Lung (tissue), 17 donors: ENCODE measurements at places on chromosomes 1 and 21. TPM values are rescaled to one million over a fixed set of nuclear protein-coding genes. Genes with fewer than 3 reads are reported as not detected.

- no peak for DNase-seq
These were observed 25.3 kb upstream of the EXOSC10 start for GRCh38 chr1:11124965-11125364.

DNA sequence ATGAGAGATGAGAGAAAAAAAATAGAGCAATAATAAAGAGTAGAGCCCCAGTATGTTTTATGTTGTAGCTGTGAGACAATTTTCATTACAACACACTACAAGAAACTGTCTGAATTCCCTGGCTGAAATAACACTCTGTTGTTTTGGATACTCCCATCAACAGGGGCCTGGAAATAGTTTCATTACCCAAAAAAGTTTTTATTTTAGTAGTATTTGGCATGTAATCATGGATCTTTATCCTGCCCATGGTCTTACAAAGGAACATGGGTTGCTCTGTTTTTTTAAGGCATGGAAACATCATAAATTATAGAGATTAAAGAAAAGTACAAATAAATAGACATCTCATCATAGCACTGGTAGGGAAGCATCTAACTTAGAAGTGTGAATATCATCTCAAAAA, 56.3 kb downstream of the GNG12 start:
- DNase-seq = no peak

- DNase-seq = no peak
These were observed 2.5 kb downstream of the PHLDA3 start for GRCh38 chr1:201466492-201466891.

GRCh38 chr1:61519631-61520030, 205.3 kb downstream of the TM2D1 start:
- no peak for DNase-seq

GRCh38 chr1:150021191-150021694, 10.7 kb upstream of the OTUD7B start:
- DNase-seq = peak; percentile 29

GRCh38 chr1:29342351-29342750, 106.0 kb downstream of the PTPRU start:
- DNase-seq = no peak

- DNase-seq = no peak
These were observed 576.9 kb upstream of the B3GALT2 start for GRCh38 chr1:193763266-193763665.

DNA sequence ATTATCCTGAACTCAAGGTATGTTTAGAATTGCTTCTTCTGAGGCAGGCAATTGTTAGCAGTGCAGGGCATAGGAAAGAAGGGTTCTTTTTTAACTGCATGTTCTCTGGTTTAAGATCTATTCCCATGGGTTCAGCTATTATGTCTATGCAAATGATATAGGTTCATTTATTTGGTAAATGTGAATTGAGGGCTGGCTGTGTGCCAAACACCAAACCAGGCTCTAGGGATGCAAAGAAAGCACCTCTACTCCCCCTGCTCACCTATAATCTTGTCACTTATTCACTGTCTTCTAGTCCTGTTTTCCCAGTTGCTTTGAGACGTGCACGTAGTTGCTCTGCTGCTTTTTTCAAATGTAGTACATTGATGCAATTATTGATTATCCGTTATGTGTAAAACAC, 691 bp upstream of the KIFAP3 start:
- DNase-seq = no peak

DNA sequence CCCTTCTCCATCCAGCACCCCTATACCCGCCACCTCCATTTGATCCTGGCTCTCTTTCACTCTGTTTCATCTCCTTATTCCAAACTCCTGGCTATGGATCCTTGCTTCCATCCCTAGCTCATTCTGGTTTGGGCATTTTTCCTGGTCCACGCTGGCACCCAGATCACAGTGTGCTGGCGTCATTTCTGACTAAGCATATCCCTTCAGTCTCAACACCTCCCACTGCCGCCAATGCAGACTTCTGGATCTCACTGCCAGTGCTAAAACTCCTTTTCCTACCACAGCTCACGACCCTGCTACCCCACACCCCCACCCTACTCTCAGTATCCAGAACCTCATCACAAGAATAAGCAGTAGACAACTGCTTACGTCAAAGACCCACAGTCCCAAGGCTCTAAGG, 16.3 kb downstream of the SEC16B start:
- no peak for DNase-seq

DNA sequence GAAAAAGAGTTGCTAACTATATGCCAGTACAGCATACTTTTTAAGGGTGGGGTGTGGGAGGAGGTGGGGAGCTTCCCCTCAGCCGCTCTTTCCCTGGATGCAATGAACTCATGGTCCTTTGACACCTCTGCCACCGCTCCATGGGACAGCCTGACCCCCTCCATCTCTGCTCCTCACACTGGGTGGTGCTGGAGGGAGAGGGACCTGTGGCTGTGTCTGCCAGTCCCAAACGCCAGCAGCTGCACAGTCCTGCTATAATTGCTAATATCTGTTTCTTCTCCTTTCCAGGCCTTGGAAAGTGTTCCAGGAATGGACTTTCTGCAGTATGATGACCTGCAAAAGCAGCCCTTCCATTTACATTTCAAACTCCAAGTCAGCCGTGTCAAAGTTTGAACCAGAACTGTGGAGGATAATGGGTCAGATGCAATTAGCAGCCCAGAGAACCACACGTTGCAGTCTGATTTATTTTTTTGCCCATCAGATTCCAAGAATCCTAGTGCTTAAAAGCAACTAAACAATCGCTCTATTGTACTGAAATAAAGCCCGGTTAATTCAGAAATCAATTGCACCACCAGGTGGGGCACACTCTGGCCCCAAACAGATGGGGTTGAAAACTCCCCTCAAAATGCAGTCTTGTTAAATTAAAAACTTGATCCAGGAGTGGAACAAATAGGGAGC, 160.7 kb upstream of the LMO4 start:
- DNase-seq = no peak

Gene PDE4B
- polyA plus RNA-seq = 4.0 TPM

Gene IVNS1ABP
- 39.3 TPM for polyA plus RNA-seq

Gene SERTAD4
- 2.0 TPM for polyA plus RNA-seq

Gene VAV3
- 1.7 TPM for polyA plus RNA-seq

Gene RNU1-2
- polyA plus RNA-seq = not detected

Gene KLF17
- polyA plus RNA-seq = 0.14 TPM

Gene TMPRSS15
- not detected for polyA plus RNA-seq

Gene RGSL1
- polyA plus RNA-seq = 0.13 TPM
